Esophagus squamous epithelium (tissue), 5 donors: ENCODE measurements at places on chromosomes 12 and 14.

DNA sequence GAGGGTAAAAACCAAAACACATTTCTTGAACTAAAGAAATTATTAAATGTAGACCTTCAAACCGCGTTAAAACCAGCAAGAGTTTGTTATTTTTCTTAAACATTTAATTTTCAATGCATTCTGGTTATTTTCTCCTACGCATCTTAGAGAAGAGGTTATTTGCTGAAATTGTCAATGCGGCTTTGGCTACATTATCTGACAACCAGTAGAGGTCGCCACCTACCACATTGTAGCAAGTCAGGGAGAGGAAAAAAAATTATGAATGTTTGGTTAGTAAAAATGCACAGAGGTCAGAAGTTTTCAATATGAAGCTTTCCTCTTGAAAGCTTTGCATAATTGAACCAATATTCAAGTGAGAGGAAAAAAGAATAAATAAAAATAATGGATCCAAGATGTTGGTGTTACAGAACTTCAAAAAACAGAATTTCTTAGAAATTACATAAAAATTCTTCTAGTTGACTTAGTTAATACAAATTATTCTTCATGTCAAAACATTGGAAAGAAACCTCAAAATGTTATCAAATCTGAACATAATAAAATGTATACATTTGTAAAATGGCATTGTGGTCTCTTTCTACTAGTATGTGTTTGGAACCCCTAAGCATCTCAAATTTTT, 159.4 kb upstream of the TMTC2 start:
- no peak for DNase-seq

GRCh38 chr12:95940514-95940913, 1.9 kb downstream of the CCDC38 start:
- no peak for DNase-seq

- DNase-seq, result no peak
Observed at GRCh38 chr14:100536721-100537445, 50.3 kb downstream of the BEGAIN start.

GRCh38 chr12:54173066-54173726, 15.6 kb downstream of the SMUG1 start:
- no peak for DNase-seq

- DNase-seq, result peak; percentile 33
Observed at GRCh38 chr12:70243510-70244371, 508 bp downstream of the CNOT2 start.

- no peak for DNase-seq
Observed at GRCh38 chr12:24226745-24227350, 277.4 kb upstream of the SOX5 start.

DNA sequence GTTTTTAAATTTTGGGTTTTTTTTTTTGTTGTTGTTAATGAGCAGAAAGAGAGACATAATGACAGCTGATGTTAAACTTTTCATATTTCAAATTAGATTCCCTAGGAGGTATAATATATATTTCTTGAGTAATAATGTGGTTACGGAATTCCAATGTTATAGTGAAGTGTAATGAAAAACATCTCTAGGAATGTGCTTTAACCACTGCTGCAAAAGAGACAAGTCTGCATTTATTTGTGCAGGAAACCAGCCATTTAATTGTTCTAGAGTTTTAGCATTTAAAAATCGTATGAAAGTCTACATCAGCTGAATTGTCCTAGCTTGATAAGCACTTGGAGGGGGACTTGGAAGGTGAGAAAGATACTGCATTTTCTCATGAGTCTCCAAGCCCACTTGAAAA, 14.3 kb downstream of the SERPINA10 start:
- no peak for DNase-seq

GRCh38 chr14:22551605-22551997, 37.4 kb downstream of the DAD1 start:
- no peak for DNase-seq

GRCh38 chr12:132545164-132545953, 55.4 kb downstream of the FBRSL1 start:
- no peak for DNase-seq

DNA sequence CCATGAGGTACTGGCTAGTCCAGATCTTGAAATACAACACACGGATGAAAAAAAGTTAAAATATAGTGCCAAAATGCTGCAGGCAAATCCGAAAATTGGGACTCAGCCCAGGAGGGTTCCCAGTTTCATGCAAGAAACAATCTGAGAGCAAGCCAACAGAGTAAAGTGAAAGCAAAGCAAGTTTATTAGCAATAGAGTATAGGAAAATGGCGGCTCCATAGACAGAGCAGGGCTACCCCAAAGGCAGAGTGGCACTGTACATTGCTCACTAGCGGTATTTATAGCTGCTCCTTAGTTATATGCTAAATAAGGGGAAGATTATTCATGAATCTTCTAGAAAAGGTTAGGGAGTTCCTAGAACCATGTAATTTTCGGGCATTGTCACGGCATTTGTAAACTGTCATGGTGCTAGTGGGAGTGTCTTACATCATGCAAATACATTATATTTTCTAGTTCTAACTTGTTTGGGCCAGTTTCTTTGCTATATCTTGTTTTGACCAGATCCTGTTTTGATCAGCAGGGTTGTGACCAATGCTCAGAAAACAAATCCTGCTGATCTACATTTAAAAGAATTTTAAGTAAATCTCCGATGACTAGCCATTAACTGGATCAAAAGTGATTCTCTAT, 29.1 kb downstream of the RECQL start:
- DNase-seq, result no peak

DNA sequence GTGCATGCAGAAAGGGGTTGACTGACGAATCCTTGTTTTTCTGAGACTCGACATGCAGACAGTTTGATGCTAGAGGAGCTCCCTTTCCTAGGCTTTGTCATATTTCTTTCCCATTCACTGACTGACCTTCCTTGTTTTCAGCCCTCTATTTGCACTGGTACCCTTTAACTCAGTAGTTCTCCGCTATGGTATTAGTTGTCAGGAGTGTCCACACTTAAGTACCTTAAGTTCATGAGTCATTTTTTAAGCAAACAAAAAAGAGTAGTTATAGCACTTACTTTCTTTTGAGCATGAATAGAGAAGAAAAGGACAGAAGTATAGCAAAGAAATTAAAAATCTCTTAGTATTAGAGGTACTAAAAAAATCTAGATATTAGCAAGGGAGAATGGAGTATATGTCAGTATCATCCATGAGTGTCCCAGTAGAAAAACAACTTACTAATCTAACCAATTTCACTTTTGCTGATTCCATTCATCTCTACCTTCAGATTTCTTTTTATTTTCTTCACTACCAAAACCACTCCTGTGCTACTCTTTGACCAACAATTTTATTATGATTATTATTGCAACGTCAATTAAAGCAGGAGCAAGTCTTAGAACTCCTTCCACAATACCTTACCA, 8.3 kb downstream of the ATP2B1 start:
- no peak for DNase-seq
